Natural killer cell treated with Interleukin-12 subunit alpha and Interleukin-12 subunit beta and Interleukin-15 and Interleukin-18, amount 100 ng/mL, for 72 hours (primary cell): ENCODE measurements at places on chromosomes 1 and 21. TPM values are rescaled to one million over a fixed set of nuclear protein-coding genes. Genes with fewer than 3 reads are reported as not detected.

- H3K36me3 ChIP-seq = no peaks in the 10 kb centered on the region
- H3K27me3 ChIP-seq = peaks cover 34% of the 10 kb centered on the region
- no peak overlapping the region for H3K27ac ChIP-seq
- DNase-seq = no peak
Observed at GRCh38 chr1:94592571-94592920, 51.0 kb upstream of the F3 start.

- H3K4me3 ChIP-seq = peak overlapping the region; percentile 52
- peaks cover 10% of the 10 kb centered on the region for H3K27me3 ChIP-seq
- peaks cover 35% of the 10 kb centered on the region for H3K4me1 ChIP-seq
- no peak overlapping the region for H3K27ac ChIP-seq
Observed at GRCh38 chr1:43271186-43272118, 1.7 kb downstream of the TMEM125 start.

The SPRR1B gene
- total RNA-seq = not detected

- H3K36me3 ChIP-seq = no peaks in the 10 kb centered on the region
- H3K4me3 ChIP-seq = no peak overlapping the region
- peaks cover 8% of the 10 kb centered on the region for H3K27me3 ChIP-seq
- DNase-seq = no peak
Observed at GRCh38 chr1:8910914-8911313, 32.4 kb upstream of the ENO1 start.

DNA sequence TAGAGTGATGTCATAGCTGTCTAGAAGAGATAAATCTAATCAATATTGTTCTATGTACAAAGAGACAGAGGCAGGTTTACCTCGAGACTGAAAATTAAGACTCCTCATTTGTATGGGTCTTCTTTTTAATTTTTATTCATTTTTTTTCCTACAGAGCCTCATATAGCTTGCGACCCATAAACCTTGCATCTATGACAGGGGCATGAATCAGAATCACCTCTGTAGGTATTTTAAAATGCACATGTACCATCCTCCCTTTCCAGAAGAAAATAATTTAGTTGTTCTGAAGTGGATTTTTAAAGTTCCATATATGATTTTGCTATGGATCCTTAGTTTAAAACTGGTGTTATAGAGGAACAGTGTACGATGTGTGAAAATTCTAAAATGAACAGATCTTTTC lies 64.5 kb downstream of the KCNK2 start:
- H3K4me3 ChIP-seq = no peak overlapping the region
- H3K4me1 ChIP-seq = no peaks in the 10 kb centered on the region
- H3K27me3 ChIP-seq = no peaks in the 10 kb centered on the region
- H3K27ac ChIP-seq = no peak overlapping the region
- H3K36me3 ChIP-seq = no peaks in the 10 kb centered on the region

DNA sequence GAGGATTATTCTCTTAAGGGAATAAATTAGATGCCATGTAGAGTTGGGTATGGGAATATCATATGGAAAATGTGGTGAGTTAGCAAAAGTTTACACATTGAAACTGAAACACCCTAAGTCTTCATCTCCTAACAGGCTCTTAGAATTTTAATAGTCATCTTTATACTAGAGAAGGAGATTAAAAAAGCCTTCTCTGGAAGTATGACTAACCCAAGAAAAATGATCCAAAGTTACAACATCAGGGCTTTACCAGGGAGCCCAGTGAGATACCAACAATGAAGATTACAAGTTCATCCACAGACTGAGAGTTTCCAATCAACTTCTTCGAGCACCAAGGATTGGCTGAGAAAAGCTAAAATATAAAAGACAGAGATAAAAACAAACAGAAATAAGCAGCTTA lies 70.0 kb upstream of the KIAA0040 start:
- H3K36me3 ChIP-seq = peaks cover 34% of the 10 kb centered on the region
- H3K27ac ChIP-seq = no peak overlapping the region
- no peaks in the 10 kb centered on the region for H3K4me1 ChIP-seq
- H3K27me3 ChIP-seq = peaks cover 45% of the 10 kb centered on the region
- no peak for DNase-seq
- H3K4me3 ChIP-seq = no peak overlapping the region

The TMOD4 gene
- 5.3 TPM for total RNA-seq

DNA sequence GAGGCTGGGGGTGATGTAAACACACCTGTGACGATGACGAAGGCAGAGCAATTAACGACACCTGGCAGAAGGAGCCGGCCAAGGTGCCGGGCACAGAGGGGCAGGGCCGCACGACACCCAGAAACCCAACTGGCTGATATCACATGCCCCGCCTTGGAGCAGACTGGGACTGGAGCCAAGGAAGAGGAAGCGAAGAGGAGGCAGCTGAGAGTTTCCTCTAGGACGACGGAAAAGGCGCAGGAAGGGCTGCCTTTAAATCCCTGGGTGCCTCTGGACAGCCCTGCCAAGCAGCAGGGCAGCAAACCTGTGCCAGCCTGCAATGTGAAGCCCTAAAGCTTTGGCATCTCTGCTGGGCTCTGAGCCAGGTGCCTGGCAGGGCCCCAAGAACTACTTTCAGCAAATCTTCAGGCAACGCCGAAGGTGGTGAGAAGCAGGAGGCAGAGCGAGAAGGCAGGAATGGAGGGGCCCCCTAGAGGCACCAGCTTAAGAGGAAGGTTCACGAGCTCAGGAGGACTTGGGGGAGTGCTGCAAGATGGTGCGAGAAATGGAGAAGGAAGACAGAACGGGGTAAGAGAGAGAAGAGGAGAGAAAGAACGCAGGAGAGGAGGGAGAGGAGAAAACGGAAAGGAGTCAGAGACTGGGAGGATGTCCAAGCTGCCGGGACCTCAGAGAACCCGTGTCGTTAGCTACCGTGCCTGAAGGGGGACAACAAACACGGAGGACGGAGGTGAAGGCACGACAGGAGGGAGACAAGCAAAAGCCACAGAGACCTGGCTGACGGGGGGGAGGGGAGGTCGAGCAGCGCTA lies 25.3 kb upstream of the PEF1 start:
- peak overlapping the region; percentile 71 for H3K4me3 ChIP-seq
- H3K36me3 ChIP-seq = no peaks in the 10 kb centered on the region
- peaks cover 16% of the 10 kb centered on the region for H3K4me1 ChIP-seq
- H3K27me3 ChIP-seq = peaks cover 21% of the 10 kb centered on the region
- H3K27ac ChIP-seq = no peak overlapping the region

DNA sequence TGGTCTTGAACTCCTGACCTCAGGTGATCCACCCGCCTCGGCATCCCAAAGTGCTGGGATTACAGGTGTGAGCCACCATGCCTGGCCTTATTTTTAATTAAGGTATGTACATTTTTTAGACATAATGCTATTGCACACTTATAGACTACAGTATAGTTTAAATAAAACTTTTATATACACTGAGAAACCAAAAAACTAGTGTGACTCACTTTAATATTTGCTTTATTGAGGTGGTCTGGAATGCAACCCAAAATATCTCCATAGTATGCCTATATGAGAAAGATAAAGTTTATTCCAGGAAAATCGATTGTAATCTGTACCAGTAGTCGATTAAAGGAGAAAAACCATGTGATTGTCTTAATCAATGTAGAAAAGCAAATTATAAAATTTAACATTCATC lies 85.5 kb upstream of the ERRFI1 start:
- H3K4me3 ChIP-seq = no peak overlapping the region
- no peak for DNase-seq
- peaks cover 15% of the 10 kb centered on the region for H3K4me1 ChIP-seq

DNA sequence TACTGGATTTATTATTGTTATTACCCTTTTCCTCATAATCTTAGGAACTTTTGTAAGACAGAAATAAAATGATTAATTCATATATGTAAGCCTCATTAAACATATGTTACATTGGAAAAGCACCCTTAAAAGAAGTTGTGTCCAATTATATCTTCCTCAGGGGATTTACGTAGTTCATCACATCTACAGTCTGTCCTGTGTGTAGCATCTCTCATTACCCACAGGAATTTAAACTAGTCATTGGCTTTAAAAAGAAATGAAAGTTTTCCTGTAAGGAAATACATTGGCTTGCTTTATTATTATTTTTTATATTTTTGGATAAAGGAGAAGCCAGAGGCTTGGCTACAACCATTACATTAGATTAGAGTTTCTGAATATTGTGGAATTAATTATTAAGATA lies 56.1 kb downstream of the SWT1 start:
- no peak overlapping the region for H3K4me3 ChIP-seq
- DNase-seq = no peak
- no peak overlapping the region for H3K27ac ChIP-seq
- H3K36me3 ChIP-seq = peaks cover 14% of the 10 kb centered on the region
- H3K27me3 ChIP-seq = no peaks in the 10 kb centered on the region

GRCh38 chr1:77579547-77579946 lies 102.9 kb downstream of the ZZZ3 start:
- no peaks in the 10 kb centered on the region for H3K4me1 ChIP-seq
- H3K36me3 ChIP-seq = peaks cover 14% of the 10 kb centered on the region
- H3K4me3 ChIP-seq = no peak overlapping the region
- no peak for DNase-seq

- no peak overlapping the region for H3K4me3 ChIP-seq
- no peak for DNase-seq
- H3K36me3 ChIP-seq = no peaks in the 10 kb centered on the region
- peaks cover 29% of the 10 kb centered on the region for H3K27me3 ChIP-seq
- H3K27ac ChIP-seq = no peak overlapping the region
Observed at GRCh38 chr1:18673976-18674375, 43.3 kb downstream of the PAX7 start.

- peak overlapping the region; percentile 83 for H3K4me3 ChIP-seq
- peak; percentile 83 for DNase-seq
- peaks cover 90% of the 10 kb centered on the region for H3K4me1 ChIP-seq
Observed at GRCh38 chr1:221829327-221830015, 87.6 kb upstream of the DUSP10 start.

- H3K27me3 ChIP-seq = no peaks in the 10 kb centered on the region
- H3K4me3 ChIP-seq = no peak overlapping the region
- no peak overlapping the region for H3K27ac ChIP-seq
- no peak for DNase-seq
- H3K36me3 ChIP-seq = peaks cover 6% of the 10 kb centered on the region
Observed at GRCh38 chr21:26280775-26281174, 110.2 kb upstream of the APP start.

DNA sequence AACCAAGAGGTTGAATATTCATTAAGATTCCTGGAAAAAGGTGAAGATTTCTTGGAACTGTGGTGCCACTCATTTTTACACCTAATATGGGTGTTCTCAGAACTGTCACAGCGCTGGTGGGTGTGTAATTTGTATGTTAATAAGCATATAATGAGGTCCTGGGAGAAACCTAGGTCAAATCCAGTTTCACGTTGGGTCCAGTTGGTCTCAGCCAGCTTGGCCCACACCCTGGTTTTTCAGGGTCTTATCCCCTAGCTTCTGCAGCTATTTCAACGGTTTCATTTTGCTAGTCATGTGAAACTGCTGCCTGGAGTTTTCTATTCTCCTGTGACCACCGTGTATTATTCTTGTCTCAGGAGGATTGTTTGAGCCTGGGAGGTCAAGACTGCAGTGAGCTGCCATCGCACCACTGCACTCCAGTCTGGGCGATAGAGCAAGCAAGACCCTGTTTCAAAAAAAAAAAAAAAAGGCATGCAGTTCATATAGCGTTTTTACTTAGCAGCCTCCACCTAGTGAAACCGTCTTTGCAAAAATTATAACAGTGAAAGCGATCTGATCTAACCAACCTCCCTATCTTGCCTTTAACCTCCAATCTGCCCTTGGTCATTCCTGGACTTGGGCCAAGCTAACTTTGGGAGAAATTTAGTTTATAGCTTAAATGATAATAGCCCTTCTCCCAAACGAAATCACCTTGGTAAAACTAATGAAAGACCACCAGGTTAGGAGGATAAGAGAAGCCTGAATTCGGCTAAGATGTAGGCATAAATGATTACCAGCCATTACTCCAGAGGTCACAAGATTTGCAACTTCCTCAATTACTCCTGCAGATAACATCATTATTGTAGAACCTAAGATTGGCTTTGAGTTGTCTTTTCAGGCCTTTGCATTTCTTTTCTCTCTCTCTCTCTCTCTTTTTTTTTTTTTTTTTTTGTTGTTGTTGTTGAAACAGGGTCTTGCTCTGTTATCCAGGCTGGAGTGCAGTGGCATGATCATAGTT lies 44.0 kb downstream of the PTAFR start:
- H3K4me1 ChIP-seq = peaks cover 32% of the 10 kb centered on the region
- no peak overlapping the region for H3K4me3 ChIP-seq
- H3K36me3 ChIP-seq = no peaks in the 10 kb centered on the region
- no peaks in the 10 kb centered on the region for H3K27me3 ChIP-seq
- no peak overlapping the region for H3K27ac ChIP-seq

DNA sequence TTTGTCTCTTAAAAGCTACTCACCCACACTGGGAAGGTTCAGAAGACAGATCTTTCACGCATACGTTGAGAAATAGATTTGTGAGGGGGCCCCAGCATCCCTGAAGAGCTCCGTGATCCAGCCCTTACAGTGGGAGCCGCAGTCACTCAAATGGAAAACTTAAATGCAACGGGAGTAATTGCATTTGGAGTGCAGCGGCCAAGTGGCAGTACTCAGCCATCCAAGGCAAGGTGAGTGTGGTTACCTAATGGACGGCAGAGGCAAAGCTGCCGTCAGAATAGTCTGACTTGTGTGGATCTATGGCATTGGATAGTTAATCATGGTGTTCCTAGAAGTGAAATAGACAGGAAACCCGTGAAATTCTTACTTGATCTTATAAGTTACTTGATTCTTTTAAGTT lies 5.1 kb downstream of the SPSB1 start:
- H3K27me3 ChIP-seq = peaks cover 5% of the 10 kb centered on the region
- no peak overlapping the region for H3K27ac ChIP-seq
- no peak for DNase-seq
- no peak overlapping the region for H3K4me3 ChIP-seq
